Skin of body (tissue), 3 donors: ENCODE measurements at places on chromosomes 2 and 18.
A peak's percentile ranks its signal among the peaks of the same experiment; 100 is the strongest.

DNA sequence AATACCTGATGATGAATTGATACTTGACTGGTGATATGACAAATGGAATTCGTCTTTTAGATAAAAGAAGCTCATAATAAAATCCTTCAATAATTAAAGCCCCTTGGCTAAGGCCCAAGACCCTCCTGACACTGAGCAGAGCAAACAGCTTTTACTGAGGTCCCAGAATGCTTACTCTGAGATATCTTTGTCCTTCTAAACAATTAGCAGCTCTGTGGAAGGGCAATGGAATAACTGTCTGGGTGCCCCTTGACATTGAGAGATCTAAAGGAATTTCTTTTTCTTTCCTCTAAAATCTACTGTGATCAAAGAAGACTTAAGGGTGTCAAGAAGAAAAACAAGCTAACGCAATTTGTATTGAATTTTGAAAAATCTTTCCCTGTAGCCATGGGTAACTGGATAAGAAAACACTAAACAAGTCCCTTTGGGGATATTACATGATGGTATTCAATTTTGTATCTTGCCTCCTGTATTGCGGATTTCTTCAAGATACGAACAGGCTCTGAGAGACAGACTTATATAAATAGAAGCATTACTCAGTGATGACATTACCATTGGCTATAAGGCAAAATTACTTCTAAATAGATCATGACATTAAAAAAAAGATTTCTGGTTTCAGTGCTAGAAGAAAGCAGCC lies 128.8 kb downstream of the MREG start:
- peak; percentile 82 for DNase-seq

- DNase-seq, result peak; percentile 80
Measured at GRCh38 chr2:237278568-237278967, 135.4 kb downstream of the COL6A3 start.

DNA sequence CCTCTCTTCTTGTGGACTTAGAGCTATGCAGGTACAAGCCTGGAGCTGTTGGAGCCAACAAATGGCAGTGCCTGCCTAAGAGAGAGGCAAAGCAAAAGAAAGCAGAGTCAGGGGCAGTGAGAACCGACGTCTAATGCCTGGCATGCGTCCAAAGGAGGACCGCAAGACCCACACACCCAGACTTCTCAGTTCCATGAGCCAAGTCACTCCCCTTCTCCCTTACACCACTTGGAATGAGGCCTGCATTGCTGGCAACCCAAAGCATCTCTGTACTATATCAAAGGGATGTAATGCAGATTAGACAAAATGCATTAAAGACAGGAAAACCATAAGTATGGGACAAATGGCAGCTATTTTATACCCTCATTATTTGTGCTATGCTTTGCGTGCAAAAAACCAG lies 49.9 kb upstream of the RNU4ATAC start:
- no peak for DNase-seq

DNA sequence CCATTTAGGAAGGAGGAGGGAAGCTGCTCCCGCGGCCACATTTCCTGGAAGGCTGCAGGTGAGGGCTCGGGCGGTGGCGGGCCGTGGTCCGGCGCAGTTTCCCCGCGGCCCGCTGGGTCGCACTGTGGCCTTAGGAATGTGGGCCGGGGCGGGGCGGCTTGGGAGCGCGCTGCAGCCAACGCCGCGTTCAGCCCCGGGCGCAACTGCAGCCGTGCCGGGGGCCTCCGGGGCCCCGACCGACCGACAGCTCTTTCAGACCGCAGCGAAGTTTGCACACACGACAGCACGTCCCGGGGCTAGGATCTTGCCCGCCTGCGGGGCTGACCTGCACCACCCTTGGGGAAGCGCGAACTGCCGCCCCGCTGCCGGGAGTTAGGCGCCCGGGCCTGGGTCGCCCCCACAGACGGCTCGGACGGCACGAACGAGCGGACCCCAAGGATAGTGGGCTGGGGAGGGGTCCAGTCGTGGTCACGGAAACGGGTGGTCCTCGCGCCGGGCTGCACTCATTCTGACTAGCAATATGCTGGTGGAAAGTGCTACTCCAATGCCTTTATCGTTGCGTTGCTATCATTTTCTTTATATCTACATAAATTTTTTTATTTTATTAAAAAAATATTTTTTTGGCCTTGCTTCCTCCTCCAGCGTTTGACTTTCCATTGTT lies 69.9 kb upstream of the DLX2 start:
- peak; percentile 42 for DNase-seq

GRCh38 chr2:46530639-46531038 lies 51.3 kb downstream of the TMEM247 start:
- DNase-seq, result no peak

- no peak for DNase-seq
Measured at GRCh38 chr2:122157158-122157557, 401.7 kb downstream of the TSN start.

- DNase-seq, result peak; percentile 11
Measured at GRCh38 chr2:43414586-43415135, 181.2 kb downstream of the THADA start.

GRCh38 chr2:162885281-162886070 lies 46.9 kb upstream of the KCNH7 start:
- DNase-seq, result no peak

- no peak for DNase-seq
Measured at GRCh38 chr2:7983912-7984311, 697.9 kb upstream of the ID2 start.

- no peak for DNase-seq
Measured at GRCh38 chr2:150878356-150878755, 383.3 kb downstream of the RBM43 start.

DNA sequence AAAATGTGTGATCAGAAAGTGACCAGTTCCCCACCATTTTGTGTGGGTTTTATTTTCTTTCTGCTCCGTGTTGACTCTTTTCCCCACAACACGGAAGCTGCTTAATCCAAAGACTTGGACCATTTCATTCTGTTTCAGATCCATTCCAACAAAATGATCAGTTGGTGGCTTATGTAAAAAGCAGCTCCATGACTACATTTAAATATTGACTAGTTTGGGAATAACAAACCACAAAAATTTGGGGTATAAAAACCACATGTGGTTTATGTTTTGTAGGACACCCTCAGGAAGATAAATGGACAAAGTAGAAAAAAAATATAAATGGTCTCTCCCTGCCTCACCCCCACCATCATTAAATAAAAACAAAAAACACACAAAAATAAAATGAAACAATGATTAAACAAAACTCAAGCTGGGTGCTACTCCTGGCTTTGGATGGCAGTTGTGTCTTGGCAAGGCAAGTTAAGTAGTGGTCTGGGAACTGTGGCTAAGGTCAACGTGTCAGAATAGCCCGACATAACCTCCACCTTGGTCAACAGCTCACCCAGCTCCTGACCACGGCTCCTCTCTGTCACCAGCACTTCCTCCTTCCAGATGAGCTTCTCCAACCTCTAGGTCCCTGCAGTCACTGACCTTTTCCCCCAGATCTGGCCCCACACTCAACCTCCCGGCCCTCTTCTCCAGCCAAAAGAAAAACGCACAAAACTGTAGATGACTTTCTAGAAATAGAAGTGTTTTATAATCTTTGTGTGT lies 12.8 kb upstream of the WIPF1 start:
- no peak for DNase-seq

DNA sequence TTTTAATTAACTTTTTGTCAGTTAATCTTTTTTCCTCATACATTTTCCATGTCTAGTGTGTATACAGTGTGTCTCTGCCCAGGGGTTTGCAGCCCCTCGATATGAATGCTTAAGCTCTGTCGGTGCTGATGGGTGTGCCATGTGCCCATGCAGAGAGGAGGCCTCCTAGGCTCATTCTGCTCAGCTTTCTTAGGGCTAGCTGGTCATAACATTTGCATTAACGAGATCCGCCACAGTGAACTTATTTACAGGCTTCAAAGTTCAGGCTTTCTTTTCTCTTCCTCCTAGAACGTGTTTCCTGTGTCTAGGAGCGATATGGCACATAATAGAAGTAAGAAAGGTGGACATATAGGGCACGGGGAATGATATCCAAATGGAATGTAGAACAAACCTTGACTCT lies 783.3 kb downstream of the PLCL1 start:
- DNase-seq, result no peak

- DNase-seq, result no peak
Measured at GRCh38 chr18:44273298-44273697, 407.4 kb upstream of the SETBP1 start.

DNA sequence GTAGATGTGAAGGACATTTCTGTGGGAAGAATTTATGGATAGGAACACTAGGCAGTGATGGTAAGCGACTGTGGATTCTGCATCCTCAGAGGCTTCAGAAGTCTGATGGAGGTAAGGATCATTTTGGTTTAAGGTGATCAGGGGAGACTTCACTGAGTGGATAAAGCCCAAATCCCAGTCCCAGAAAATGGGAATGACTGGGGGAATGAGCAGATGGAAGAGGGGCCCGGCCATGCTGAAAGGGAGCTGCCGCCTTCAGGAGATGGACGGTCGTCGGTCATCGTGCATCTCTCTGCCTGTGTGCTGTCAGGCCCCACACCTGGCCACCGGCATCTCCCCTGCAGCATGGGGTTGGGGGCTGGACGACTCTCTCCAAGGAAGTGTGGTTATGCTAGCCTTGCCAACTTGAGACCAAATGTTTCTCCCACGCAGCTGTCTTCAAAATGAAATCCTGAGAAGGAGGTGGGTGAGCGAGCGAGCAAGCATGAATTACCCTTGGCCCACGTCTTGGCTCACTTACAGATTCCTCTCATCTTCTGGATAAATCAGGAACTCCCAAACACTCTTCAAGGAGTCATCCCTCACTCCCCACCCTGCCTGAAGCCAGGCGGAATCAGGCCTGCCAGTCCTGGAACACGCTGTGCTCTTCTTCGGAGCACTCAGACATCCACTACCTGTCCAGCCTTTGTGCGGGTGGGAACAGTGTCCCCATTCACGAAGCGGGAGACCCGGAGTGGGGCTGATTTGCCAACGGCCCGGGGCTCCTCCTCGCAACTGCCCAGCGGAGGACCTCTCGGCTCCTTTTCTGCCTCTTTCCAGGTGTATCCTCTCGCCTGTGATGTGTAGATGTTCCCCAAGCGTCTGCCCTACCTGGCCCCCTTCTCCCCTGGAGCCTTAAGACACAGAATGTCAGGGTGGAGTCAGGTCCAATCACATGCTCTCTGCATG lies 85.6 kb downstream of the PRKCE start:
- no peak for DNase-seq

DNA sequence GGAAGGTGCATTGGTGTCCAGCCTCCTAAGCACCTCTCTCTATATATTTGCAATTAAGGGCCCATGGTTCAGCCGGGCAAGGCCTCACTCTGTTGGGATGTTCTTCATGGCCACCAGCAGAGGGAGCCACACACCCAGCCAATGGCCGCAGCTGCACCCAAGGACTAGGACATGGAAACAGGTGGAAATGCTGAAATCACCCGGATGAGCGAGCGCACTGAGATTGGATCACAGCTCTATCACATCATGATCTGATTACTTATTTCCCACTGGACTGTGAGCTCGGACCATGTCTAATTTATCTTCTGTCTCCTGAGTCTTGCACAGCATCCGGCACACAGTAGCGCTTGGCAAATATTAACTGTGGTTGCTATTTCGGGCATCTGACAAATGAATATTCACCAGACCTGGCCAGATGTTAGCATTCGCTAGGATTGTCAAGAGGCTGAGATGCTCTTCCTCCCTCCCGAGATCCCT lies 31.2 kb downstream of the KIF3C start:
- peak; percentile 45 for DNase-seq

DNA sequence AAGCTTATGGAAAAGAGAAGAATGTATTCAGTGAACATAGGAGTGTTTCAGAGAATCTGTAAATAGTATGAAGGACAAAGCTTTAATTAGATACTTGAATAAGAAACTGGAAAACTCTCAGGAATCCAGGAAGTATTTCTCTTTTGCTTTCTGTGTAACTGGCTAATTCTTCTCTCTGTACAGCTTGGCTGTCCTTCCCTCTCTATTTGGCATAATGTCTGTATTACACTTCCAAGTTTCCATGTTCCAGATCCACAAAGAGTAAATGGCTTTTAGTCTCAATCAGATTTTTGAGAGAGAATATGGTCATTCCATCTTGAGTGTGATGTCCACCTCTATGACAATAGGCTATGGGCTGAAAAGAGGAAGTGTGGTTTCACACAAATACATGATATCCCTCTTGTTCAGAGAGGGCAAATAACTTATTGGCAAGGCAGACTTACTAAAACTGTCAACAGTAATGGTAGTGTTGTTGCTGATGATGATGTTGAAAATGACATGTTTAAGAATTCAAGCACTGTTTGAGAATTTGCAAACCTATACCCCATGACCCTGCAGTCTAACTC lies 129.2 kb upstream of the ERBB4 start:
- no peak for DNase-seq

- DNase-seq, result no peak
Measured at GRCh38 chr18:40866013-40866645, 1088.9 kb upstream of the PIK3C3 start.

- no peak for DNase-seq
Measured at GRCh38 chr2:172086241-172087206, 1.2 kb downstream of the DLX1 start.

DNA sequence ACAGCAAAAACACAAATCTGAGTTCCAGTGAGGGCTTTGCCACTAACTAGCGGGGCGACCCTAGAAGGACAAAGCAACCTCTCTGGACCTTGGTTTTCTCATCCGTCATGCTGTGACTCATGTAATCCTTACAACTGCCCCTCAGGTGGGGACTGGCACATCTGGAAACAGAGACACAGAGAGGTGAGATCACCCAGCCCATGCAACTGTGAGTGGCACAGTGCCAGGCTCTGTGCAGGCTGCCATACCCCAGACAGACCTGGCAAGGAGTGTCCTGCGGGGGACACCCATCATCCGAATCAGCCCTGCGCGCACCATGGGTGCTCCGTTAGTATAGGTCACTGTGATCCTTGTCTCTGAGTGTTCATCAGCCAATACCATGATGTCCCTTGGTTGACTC lies 198.3 kb downstream of the SMAD7 start:
- no peak for DNase-seq

DNA sequence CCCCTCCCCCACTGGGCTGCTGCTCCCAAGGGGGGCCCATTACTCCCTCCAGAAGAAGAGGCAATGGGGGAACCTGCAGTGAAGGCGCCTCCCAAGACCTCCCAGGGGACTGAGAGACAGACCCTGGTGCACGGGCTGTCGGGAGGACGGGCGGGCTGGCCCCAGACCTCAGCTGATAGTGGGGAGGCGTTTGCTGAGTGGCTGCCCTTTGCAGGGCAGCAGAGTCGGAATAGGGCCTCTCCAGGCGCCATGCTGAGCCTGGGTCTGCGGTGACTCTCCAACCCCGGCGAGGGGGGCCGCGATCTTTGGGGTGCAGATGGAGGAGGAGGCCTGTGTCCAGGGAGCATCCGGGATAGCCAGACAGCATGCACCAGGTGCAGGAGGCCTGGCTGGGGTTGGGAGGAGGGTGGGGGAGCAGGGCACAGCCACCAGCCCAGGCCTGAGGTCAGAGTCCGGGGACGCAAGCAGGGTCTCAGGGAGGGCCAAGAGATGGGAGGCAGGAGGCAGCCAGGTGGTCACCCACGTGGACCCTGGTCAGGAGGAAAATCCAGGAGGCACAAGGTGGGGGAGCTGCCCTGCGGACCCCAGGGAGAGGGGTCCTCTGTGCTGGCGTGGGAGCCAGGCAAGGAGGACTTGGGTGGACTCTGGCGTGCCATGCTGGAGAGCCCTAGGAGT lies 11.0 kb downstream of the CROCC2 start:
- no peak for DNase-seq

- no peak for DNase-seq
Measured at GRCh38 chr18:79203017-79203605, 133.9 kb downstream of the ATP9B start.

- no peak for DNase-seq
Measured at GRCh38 chr2:181395851-181396250, 61.3 kb upstream of the ITGA4 start.

GRCh38 chr2:159110784-159111183 lies 142.3 kb downstream of the TANC1 start:
- no peak for DNase-seq
